ENCODE measurements at places on chromosomes 7 and 10.

DNA sequence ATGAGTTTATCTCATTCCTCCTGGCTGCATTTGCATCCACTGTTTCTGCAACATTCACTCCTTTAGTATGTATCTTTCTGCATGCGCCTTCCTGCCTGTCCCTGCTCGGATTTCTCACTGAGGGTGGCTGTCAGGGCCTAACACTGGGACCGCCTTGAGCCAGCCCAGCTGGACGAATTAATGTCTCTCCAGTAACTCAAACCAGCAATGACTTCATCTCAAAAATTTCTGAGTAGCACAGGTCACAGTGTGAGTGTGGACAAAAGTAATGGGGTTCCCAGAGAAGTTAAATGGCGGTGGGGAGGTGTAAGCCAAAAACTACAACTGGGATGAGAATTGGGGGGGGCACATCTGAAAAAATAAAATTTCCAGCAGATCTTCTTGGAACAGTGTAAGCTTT lies 444.0 kb upstream of the MGMT start:
- DNase-seq: no peak

GRCh38 chr10:7529638-7530037 lies 118.8 kb upstream of the SFMBT2 start:
- DNase-seq: no peak

- no peak for DNase-seq
Measured at GRCh38 chr7:40221836-40222235, 87.0 kb downstream of the SUGCT start.

DNA sequence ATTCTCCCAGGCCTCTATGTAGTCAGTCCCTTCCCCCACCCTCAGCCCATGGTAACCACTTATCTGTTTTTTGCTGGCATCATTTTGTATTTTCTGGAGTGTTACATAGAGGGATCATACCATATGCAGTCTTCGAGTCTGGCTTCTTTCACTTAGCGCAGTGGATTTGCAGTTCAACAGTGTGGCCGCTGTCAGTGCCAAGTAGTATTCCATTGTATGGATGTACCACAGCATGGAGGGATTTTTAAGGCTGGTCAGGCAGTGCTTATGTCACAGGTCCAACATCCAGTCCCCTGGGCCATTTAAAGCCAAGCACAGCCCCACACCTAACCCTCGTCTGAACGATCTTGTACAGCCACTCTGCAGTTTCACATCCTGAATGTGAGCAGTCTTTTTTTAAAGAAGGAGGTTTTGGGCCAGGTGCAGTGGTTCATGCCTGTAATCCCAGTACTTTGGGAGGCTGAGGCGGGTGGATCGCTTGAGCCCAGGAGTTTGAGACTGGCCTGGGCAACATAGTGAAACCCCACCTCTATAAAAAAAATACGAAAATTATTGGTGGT lies 121.8 kb downstream of the CUX1 start:
- DNase-seq: no peak

GRCh38 chr10:127145173-127145572 lies 51.2 kb downstream of the INSYN2A start:
- DNase-seq: no peak

DNA sequence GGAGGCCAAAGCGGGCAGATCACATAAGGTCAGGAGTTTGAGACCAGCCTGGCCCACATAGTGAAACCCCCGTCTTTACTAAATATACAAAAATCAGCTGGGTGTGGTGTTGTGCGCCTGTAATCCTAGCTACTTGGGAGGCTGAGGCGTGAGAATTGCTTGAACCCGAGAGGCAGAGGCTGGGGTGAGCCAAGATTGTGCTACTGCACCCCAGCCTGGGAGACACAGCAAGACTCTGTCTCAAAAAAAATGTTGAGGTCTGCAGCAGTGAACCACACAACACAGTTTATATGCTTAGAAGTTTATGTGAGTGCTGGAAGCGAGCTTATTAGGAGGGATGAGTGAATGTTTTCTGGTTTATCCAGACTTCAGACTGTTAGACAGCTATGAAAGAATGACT lies 10.4 kb downstream of the LHPP start:
- no peak for DNase-seq

GRCh38 chr10:45380903-45381620 lies 7.0 kb downstream of the ALOX5 start:
- no peak for DNase-seq

DNA sequence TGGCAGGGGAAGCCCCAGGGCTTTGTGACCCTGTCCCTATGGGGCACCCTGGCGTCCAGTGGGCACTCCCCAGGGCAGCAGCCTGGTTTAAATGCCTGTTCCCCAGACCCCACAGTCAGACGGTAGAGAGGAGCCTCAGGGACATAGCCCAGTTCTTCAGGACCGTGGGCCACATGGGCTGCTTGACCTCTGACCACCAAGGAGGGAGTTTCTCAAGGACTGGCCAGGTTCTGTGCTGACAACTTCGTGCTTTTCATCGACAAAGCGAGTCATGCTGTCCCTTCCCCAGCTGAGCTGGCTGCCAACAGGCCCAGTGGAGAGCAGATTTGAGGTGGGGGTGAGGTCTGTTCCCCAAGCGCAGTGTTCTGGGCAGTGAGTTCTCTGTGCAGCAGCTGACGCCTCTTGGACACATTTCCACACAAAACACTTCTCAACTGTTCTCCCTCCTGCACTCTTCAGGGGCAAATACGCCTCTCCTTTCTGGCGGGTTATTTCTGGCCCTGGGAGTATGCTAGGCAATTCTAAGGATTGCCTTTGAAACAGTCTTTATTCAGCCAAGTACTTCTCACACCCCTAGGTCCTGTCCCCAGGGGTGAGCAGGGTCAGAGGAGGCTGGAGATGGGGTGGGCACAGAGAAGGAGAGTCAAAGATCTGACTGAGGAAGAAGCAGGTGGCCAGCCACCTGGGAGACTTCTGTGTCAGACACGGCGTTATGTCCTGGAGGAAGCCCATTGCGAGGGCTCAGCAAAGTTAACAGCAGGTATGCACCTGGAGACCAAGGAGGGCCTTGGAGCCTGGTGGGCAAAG lies 57.3 kb upstream of the CAMK2B start:
- no peak for DNase-seq

GRCh38 chr10:6343305-6344010 lies 140.7 kb downstream of the PFKFB3 start:
- DNase-seq: no peak

DNA sequence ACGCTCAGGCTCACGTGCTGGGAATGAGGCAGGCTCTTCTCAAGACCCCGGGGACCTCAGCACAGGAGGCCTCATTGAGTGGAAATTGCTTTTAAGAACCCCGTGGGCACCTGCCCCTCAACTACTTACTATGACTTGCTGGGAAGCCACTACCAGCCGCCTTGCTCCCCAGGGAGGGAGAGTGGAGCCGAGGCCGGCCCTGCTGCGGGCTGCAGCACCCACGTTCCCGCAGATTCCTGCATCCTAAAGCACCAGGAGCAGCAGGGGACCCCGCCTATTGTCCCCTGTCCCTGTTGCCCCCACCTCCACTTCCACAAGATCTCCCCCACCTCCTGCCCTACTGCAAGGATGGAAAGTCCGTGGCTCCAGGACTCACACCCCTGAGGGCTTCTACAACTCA lies 541.6 kb upstream of the PFKP start:
- DNase-seq: no peak

DNA sequence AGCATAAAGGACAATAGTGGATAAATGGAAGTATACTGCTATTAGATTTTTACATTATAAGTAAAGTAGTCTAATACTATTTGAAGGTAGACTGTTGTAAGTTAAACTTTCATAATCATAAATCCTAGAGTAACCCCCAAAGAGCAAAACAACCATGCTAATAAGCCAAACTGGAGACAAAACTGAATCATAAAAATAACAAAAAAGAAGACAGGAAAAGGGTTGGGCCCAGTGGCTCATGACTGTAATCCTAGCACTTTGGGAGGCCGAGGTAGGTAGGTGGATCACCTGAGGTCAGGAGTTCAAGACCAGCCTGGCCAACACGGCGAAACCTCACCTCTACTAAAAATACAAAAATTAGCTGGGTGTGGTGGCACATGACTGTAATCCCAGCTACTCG lies 9.7 kb downstream of the CACUL1 start:
- DNase-seq: no peak

GRCh38 chr7:130341882-130342281 lies 2.7 kb upstream of the CPA5 start:
- DNase-seq: no peak

DNA sequence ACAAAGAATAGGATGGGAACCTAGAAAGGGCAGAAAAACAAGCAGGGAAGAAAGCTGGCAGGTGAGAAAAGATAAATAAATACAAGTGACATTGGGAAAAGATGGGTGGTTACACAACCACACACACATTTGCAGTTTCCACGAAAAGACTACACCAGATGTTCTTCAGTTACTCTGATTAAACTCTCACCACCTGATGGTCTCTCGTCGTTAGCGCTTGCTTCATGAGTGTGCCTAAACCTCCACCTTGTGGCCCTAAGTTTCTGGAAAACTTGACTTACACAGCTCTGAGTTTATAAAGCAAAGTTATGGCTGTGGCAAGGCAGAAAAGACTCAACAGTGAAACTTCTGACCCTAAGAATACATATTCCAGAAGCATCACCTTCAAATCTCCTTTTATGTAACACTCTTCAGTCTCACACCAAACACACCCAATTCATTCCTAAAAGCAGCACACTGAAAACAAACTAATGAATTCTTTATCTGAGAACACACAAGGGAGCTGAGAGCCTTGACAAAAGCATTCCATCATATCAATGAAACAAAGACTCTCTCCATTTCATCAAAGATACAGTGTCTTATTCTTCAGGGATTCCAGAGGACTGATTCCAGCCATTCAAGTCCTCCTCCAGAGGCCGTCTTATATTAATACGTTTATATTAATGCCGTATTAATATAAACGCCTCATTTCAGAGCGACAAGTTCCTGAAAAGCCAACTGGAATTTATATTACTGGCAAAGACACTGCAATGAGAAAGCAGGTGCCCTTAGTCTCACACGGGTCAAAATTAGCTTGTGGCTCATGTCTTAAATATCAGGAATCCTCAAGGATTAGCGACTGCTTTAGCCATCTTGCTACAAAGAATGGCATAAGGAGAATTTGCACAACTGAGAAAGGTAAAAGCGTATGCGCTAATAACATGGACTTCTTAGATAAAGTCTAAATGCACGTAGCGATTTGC lies 77.6 kb downstream of the RNF216 start:
- DNase-seq: no peak

- no peak for DNase-seq
Measured at GRCh38 chr10:76675561-76675950, 962.1 kb downstream of the KCNMA1 start.

GRCh38 chr10:91378061-91378460 lies 32.1 kb upstream of the HECTD2 start:
- DNase-seq: no peak

GRCh38 chr7:94045581-94045980 lies 41.4 kb upstream of the BET1 start:
- DNase-seq: no peak

- DNase-seq: no peak
Measured at GRCh38 chr10:58743466-58744115, 230.9 kb downstream of the BICC1 start.

- DNase-seq: no peak
Measured at GRCh38 chr7:36096460-36097095, 56.5 kb upstream of the EEPD1 start.

GRCh38 chr7:141558544-141559183 lies 7.5 kb downstream of the AGK start:
- DNase-seq: no peak

DNA sequence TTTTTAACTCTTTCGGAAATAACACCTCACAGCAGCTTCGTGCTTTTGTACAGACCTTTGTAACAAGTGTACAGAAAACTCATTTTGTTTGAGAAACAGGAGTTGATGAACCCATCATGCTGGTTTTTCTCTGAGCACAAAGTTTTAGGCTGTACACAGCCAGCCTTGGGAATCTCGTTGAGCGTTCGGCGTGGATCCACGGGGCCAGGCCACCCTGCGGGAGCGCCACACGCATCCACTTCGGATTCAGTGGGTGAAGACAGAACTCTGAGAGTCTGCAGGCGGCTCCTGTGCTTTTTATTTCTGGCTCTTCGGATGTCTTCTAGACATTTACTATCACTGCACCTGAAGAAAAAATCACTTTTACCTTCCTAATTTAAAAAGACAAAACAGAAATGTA lies 131.2 kb downstream of the SMURF1 start:
- no peak for DNase-seq

DNA sequence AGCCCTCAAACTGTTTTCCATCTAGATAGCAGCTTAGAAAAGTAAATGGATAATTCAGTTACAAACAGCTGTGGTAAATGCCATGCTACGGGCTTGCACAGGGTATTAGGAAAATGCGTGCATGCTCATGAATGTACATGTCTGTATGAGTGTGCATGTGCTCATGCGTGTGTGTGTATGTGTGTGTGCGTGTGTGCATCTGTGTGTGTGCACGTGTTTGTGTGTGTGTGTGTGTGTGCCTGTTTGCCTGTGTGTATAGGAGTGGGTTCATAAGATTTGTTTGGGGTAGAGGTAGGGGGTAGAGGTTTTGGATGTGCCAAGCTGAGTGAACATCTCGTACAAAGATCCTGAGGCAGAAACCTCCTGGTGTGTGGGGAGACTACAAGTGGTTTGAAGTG lies 52.9 kb downstream of the AOAH start:
- DNase-seq: no peak

- DNase-seq: no peak
Measured at GRCh38 chr10:114048472-114048871, 4.8 kb downstream of the ADRB1 start.

GRCh38 chr10:101611096-101611905 lies 23.2 kb downstream of the DPCD start:
- peak; percentile 42 for DNase-seq

DNA sequence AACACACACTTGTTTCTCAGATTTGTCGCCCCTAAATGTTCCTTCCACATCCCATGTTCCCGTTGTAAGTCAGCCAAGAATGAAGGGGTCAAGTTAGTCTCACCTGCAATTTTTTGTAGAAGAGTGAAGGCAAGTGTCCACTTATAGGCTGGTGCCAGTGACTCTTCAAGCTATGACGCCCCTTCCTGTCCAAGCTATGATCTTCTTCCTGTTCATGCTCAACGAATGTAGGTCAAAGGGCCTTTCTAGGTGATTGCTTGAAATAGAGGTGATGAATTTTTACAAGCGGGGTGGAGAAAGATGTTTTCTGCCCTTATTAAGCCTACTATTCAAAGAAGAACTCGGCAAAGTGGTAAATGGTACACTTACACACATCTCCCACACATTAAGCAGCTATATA lies 41.0 kb downstream of the CDK1 start:
- no peak for DNase-seq

- DNase-seq: no peak
Measured at GRCh38 chr7:101108330-101108857, 18.5 kb upstream of the SERPINE1 start.

DNA sequence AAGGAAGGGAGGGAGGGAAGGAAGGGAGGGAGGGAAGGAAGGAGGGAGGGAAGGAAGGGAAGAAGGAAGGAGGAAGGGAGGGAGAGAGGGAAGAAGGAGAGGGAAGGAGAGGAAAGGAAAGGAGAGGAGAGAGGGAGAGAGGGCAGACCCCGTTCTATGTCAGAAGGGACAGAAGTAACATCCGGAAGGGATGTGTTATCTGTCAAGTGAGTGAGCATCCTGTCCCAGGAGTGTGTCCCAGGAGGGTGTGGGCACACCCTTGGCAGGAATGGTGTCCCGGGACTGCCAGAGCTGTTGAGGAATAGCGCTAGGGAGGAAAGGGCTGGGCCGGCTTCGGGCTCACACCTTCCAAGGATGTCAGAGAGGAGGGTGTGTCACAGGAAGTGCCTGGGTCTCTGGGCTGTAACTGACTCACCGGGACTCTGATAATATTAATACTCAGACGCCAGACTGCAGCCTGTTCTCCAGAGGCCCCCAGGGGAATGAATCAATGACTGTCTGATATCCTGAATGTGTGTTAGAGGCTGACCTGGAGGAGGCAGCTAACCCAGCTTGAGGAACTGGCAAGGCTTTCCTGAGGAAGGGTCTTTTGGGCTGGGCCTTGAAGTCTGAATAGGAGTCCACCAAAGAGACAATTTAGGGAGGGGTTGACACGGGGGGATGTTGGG lies 125.6 kb upstream of the TNRC18 start:
- no peak for DNase-seq

All from stimulated activated CD8-positive, alpha-beta memory T cell treated with anti-CD3 and anti-CD28 coated beads, Interleukin-4, amount 100 ng/mL, for 48 hours (primary cell).